ENCODE measurements at places on chromosomes 4 and X.

DNA sequence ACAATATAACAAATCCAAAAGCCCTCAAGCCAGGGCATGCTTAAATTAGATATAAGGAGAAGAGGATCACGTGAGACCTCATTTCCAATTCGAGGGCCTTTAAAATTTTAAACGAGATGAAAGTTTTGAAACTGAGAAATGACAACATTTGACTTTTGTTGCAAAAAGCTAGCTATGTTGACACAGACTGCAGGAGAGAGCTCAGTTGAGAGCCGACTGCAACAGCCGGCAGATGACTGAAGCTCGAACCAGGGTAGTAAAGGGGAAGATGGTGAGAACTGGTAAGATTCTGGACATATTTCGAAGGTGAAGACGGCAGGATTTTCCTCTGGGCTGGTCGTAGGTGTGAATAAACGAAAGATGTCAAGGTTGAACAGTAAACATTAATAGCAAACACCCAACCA is 773 bp downstream of the PRMT9 start:
- no peak for DNase-seq

DNA sequence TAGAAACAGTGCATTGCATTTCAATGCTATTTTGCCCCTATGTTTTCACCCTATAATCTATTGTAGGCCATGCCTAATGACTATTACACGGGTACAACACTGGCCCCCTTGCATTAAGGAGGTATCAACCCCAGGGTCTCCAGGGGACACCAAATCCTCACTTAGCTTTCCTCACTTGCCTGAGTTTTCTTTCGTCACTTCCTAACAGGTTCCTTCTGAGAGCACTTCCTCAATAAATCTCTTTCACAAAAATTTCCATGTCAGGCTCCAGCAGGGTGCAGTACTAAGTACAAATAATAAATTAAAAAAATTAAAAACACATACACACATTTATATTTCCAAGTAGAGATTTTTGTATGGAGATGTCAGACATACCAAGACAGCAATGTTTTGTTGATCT is 165.0 kb downstream of the RBM46 start:
- DNase-seq = no peak

GRCh38 chr4:76028350-76028765 is 5.1 kb upstream of the CXCL10 start:
- DNase-seq = no peak

DNA sequence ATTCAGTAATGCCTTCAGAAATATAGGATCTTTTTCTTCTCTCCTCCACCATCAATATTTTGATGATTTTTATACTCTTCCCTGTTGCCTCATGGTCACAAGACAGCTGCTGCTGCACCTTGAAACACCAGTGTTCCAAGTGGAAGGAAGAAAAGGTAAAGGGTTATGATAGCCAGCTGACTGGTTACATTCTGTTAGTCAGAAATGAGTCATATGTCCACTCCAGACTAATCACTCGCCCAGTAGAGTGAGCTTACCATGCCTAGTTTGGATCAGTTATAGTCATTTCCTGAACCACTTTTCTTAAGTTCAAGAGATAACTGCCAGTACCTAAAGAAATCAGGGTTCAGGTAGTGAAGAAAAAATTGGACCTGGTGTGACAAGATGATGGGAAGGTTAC is 532.3 kb upstream of the SMIM31 start:
- DNase-seq = no peak

- DNase-seq = no peak
Observed at GRCh38 chr4:171880136-171880535, 66.9 kb downstream of the GALNTL6 start.

GRCh38 chr4:173585876-173586572 is 56.0 kb upstream of the HAND2 start:
- no peak for DNase-seq

DNA sequence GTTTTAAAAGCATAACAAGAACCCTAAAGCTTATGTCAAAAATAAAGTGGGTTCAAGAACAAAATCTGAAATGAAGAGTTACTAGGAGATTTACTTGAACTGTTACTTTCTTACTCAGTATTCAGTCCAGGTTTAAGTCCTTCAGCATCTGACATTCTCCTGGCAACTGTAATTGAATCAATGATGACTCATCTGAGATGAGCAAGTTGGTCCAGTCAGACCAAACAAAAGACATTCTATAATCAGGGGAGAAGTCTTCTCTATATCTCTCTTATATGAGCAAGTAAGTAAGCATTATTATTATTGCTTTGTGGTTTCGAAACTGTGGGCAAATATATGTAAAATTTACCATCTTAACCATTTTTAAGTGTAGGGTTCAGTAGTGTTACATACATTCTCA is 34.6 kb downstream of the MAP9 start:
- no peak for DNase-seq

GRCh38 chr4:141919649-141920048 is 283.3 kb downstream of the IL15 start:
- no peak for DNase-seq

GRCh38 chr4:52983563-52984303 is 121.6 kb downstream of the RASL11B start:
- DNase-seq = no peak

GRCh38 chr4:169398316-169398715 is 127.6 kb upstream of the SH3RF1 start:
- DNase-seq = no peak

GRCh38 chr4:75985116-75985515 is 5.6 kb downstream of the SDAD1 start:
- DNase-seq = no peak

- no peak for DNase-seq
Observed at GRCh38 chr4:116627545-116627944, 457.8 kb downstream of the TRAM1L1 start.

DNA sequence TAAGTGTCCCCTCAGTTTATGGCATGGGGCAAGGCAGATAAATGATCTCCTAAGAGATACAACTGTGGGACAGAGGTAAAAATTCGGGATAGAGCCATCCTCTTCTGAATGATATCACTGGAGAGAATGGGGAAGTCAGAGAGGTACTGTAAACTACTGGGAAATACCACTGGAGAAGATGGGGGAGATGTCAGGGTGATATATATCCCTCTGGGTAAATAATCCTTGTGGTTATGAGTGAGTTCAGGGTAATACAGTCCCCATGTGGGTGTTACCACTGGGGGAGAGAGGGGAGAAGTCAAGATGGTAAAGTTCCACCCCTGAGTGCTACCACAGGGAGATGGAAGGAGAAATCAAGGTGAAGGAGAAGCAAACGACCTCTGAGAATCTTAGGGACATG is 63.9 kb upstream of the ZNF81 start:
- no peak for DNase-seq

- no peak for DNase-seq
Observed at GRCh38 chr4:95129031-95129430, 371.3 kb downstream of the BMPR1B start.

GRCh38 chrX:88613338-88613737 is 133.7 kb upstream of the CPXCR1 start:
- no peak for DNase-seq

GRCh38 chrX:25143596-25143995 is 127.8 kb upstream of the ARX start:
- DNase-seq = no peak

DNA sequence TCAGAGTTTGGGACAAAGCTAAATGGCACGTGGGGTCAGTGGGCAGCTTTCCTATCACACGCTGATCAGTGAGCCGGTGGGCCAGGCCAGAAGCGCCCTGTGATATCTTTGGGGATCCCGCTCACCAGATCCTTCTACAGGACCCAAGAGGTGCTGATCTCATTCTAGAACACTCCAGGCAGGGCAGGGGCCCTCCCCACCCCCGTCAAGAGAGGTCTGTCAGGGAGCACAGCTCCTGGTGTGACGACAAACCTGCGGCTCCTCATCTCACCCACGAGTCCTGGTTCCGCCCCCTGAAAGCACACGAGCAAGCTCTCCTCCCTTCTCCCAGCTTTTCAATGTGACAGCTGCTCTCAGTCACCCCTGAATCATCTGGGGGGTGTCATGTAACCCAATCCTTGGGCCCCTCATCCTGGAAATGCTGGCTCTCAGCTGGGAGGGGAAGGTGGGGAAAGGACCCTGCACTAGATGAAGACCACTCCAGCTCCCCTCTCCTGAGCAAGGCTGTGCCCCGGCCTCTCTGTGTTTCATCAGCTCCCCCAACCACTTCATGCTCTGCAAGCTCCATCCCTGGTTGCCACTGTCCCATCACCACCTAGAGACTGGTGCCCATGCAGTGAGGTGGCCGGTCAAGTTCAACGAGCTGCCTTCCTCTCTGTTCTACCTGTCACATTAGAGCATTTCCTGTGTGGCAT is 4.6 kb downstream of the HCFC1 start:
- DNase-seq = no peak

- DNase-seq = no peak
Observed at GRCh38 chr4:40311811-40312346, 23.3 kb upstream of the CHRNA9 start.

GRCh38 chr4:6372649-6373525 is 99.5 kb downstream of the PPP2R2C start:
- DNase-seq = no peak

DNA sequence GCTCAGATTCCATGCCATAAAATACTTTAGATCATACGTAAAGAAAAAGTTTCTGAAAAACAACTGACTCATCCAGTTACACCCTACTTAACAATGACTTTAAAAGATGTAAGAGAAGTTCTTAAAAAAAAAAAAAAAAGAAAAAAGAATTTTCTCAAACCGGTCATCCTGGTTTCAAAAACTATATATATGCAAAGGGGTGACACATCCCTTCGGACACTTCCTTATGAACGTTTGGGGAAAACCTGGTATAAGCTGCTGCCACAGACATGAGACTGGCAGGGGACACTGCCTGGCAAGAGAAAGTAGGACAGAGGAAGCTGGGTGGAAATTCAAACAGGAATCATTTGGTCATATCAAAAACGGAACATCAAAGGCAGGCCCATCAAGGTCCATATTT is 81.2 kb upstream of the PRSS48 start:
- DNase-seq = no peak

GRCh38 chr4:40825014-40825838 is 75.5 kb downstream of the NSUN7 start:
- no peak for DNase-seq

GRCh38 chr4:43619219-43619618 is 726.7 kb downstream of the GRXCR1 start:
- DNase-seq = no peak

DNA sequence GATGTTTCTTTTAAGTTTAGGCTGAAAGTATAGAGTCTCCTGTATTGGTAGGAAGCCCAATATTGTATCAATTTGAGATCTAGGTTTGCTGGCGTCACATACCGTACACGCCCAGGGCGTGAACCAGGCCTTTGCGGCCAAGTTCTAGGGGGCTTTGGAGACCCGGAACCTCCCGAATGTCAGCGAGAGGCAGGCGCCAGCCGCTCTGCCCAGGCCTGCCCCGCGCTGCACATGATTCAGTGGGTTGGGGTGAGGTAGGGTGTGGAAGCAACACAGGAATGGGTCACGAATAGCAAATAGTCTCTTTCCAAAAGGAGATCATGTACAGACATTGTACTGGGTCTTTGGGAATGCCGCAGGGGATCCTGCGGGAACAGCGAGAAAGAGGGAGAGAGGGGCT is 195.7 kb upstream of the FAT1 start:
- no peak for DNase-seq

- peak; percentile 41 for DNase-seq
Observed at GRCh38 chrX:1481636-1482529, 29.2 kb upstream of the ASMTL start.

- DNase-seq = no peak
Observed at GRCh38 chrX:108415146-108415545, 23.1 kb downstream of the COL4A6 start.

GRCh38 chr4:110988722-110989121 is 365.8 kb upstream of the PITX2 start:
- no peak for DNase-seq

GRCh38 chrX:131812847-131813825 is 210.0 kb upstream of the STK26 start:
- peak; percentile 46 for DNase-seq

DNA sequence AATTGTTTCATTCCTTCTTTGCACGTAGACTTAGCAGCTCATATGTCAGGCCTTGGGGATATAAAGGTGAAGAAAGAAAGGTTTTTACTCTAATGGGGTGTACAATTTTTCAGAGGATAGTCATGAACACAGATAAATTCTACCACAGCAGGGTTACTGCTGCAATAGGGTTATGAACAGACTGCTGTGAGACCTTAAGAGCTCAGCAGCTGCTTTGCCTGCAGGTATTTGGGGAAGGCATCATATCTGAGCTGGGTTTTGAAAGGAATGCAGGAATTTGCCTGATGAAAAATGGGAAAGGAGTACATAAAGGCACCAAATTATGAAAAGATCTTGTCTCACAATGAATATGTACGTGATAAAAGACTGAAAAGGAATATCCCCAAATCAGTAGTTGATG is 128.9 kb downstream of the CEP135 start:
- no peak for DNase-seq

Measured in activated T-helper 1 cell treated with anti-CD3 and anti-CD28 coated beads, Interleukin-2, amount 50 U/mL, for 16 hours (primary cell).